ENCODE measurements at places on chromosomes 3 and 15.

GRCh38 chr3:57434041-57434440 is 110.1 kb downstream of the DNAH12 start:
- no peak for DNase-seq

DNA sequence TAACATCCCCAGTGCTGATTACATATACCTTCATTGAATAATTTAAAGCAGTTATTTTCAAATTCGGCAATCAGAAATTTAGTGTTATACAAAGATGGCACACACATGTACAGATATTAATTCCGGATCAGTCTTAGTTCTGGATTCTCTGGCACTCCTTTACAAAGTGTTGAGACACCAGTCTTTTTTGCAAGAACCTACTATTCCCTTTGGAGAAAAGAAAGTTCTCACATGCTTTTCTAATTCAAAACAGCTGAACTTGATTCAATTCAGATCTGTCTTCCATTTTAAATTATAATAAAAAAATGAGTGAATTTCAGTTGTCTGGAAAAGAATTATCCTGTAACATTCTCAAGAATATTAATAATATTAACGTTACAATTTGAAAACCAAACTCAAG is 20.4 kb downstream of the CCDC191 start:
- DNase-seq: no peak

DNA sequence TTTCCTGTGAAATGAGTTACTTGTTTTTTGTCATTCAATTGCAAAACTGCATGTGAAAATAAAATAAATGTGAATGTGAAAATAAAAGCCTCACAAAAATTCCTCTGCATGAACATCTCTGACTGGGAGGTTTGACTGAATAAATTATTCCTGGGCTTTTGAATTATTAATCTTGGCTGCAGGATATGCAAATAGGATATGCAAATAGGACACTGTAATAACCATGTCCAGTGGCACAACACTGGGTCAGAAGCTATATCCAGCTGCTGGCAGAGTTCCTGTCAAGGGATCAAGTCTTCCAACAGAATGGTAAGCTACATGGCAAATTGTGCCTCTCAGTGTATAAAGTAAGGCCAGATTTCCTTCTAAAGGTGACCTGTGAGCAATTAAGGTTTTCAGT is at the start of gene SUCNR1:
Gene SUCNR1, plus strand, starts transcription at position 246 of the 400 bp plus-strand sequence. CDS start 6,250 bp downstream, outside the sequence.
- no peak for DNase-seq

- no peak for DNase-seq
Observed at GRCh38 chr15:101067660-101068522, 148.7 kb downstream of the LRRK1 start.

DNA sequence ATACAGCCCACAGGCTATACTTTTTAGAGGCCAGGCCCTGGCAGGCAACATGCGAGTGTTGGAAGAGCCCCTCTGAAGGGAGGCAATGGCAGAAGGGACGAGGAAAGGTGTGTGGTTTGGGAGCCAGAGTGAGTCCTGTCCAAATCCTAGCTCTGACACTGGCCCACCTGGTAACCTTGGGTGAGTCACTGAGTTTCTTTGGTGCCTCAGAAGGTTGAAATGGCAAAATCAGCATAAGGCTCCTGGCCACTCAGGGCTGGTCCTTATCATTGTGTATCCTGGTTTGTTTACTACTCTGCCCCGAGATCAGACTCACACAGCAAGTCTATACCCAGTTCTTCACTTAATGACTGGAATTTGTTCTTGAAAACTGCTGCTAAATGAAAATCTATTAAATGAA is 71.4 kb upstream of the TLE3 start:
- no peak for DNase-seq

GRCh38 chr3:108662142-108662738 is 72.7 kb downstream of the DZIP3 start:
- no peak for DNase-seq

DNA sequence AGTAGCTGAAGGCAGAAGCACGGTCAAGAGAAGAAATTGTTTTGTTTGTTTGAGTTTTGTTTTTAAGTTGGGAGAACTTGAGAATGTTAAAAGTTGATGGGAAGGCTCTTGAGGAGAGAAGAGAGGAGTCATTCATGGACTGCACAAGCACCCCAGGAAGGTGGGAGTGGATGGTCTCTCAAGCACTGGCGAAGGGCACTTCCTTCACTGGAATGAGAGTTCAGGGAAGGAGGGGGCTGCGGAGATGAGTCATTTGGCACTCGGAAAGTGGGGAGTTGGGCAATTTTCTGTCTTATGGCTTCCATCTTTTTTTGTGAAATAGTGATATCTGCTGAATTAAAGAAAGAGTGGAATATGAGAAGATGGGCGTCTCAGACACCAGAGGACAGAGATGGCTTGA is 66.0 kb downstream of the ATP13A4 start:
- DNase-seq: no peak

- DNase-seq: no peak
Observed at GRCh38 chr3:141057946-141058800, 7.0 kb downstream of the SPSB4 start.

DNA sequence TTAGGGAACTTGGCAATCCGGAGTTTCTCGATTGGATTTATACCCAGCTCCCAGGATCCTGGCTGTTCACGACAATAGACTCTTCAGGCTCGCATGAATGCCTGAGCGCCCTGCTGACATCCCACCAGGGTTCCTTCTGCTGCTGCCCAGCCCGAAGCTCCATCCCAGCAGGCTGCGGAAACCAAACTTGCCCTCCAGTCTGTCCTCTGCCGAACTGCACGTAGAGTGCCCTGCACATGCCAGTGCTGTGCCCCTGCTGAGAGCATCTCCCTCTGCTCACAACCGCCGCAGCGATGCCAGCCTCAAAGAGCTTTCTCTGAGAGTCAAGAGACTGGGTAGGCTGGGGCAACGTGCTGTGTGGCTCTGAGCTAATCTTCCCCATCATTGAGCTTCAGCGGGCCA is 6.9 kb downstream of the ADAMTS7 start:
- no peak for DNase-seq

DNA sequence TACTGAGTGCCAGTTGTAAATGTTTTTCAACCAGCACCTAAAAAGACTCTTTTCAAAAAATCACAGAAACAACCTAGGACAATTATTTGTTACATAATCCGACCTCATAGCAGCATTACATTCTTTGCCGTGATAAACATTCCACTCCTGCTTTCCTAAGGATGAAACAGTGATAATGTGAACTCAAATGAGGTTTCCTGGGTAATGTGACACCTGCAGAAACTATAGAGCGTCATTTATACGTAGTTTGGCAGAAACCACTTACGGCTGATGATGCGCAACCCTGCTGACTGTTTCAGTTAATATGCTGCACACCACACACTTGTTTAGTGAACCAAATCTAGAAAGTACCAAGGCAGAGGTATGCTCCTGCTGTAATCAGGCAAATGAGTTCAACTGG is 55.8 kb downstream of the SEMA6D start:
- no peak for DNase-seq

GRCh38 chr15:92034227-92034626 is 180.7 kb downstream of the SLCO3A1 start:
- no peak for DNase-seq

DNA sequence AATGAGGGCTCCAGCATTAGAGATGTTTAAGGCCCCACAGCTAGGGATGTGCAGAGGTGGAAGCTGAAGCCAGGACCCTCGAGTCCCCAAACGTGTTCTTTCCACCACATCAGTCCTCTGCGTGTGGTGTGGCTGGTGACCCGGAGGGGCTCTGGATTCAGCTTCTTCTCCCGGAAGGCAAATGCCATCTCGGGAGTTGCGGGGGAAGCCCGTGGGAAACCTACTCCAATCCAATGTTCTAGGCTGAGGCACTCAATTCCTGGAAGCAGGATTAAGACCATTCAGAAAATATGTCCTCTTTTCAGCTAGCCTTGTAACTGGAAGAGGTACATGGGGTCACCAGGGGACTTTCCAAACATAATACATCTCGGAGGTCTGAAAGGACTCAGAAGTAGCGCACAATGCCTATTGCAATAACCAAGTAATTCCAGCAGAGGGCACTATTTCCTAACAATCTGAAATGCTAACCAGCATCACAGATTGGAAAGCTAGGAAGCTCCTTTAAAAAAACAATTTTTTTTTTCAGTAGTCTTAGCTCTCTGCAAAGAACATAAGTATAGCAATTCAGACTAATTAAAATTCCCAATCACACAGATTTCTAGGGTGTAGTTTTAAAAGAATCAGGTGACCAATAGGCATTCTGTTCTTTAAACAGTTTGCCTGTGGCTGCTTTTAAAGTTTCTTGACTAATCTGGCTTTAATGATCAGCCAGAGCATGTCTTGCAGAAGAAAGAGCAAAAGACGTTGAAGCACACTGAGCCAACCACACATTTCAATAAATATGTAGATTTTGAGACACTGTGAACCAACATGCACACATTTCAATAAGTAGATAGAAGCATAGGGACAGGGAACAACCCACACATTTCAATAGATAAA is 36.1 kb downstream of the BNC1 start:
- DNase-seq: no peak

DNA sequence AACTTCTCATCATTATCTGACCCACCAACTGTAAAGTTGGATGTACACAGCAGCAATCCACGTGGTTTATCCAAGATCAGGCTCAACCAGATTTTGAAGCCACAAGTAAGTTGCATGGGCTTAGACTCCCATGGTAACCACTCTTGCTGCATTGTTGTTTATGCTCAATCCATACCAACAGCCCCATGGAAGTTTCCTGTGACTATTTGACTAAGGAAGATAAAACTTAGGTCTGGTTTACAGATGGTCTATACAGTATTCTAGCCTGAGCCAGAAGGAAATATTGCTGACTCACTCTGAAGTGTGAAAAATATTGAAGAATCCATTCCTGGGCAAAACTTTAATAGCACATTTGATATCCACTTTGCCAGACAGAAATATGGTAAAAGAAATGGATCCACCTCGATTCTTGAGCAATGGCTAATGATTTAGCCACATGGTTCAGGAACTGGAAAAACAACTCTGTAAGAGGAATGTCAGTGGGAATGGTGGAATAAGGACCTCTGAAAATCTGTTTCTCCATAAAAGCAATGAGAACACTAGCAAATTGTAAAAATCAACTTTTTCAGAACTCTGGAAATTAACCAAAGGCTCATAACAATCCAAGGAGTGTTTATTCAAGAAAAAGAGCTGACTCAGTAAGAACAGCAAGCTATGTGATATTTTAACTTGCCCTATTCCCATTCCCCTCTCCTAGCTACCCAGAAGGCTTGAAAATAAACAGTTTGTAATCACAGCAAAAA is 162.9 kb upstream of the STT3B start:
- DNase-seq: no peak
